ENCODE measurements at places on chromosomes 7 and 10.

DNA sequence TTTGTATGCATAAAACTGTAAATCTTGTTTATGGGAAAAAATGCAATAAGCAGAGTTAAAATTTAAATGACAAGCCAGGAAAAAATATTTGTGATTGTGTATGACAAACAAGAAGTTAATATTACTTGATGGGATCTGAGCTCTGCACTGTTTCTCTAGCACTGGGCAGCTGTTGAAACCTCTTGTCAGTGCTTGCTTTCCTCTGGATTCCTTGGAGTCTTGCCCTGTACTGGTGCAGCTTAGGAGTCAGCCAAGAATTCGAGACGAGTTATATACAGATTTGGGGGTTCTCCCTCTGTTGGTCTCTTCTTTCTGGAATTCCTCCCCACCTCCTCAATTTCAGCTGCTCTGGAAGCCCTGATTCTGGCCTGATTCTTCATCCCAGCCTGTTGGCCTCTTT, 24.3 kb upstream of the OPN4 start:
- no peak for DNase-seq

DNA sequence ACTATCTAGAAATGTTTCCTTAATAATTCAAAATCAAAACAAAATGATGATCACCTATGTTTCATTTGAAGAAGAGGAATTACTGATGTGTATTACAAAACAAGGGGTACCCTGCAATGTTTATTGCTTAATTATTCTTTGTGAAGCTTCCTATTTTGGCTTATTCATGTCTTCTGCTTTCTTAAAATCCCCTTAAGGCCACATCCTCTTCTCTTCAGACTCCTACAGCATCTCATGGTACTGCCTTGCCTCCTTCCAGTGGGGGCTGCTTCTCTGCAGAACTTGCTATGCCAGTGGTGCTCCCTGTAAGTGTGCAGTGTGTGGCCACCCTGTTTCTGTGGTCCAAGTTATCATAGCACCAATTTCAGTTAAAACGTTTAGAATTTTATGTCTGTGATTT, 35.0 kb downstream of the CCDC146 start:
- peak; percentile 8 for DNase-seq

GRCh38 chr10:129140921-129141885, 325.8 kb upstream of the MGMT start:
- DNase-seq, result no peak

DNA sequence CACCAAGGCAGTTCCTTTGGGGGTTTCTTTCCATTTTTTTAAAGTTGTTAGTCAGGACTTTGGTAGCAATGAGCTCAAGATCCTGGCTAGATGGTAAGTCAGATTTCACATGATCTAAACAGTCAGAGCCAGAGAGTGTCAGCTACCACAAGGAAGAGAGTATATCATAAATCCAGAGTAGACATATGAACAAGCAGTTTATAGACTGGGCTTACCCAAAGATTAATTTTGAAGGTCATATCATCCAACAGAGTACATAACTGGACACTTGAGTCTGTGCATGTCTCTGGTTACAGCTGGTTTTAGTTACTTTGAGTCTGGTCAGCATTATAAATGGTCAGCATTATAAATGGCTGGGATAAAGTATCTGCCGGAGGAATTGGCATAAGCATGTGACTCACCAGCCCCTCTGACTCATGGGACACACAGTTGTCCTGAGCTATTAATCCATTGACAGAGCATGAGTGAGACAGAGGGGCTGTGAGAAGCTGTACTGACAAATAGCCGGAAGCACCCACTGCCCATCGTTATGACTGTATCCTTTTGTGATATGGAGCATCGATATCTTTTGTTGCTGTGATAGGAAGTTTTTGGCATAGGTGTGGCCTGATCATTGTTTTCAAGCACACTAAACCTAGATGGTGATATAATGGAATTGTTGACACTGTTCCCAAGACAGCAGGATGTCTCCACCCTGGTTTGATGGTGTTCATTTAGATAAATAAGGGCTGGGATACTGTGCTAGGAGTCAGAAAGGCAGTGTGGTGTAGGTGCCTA, 19.3 kb downstream of the PPP1R3C start:
- no peak for DNase-seq

DNA sequence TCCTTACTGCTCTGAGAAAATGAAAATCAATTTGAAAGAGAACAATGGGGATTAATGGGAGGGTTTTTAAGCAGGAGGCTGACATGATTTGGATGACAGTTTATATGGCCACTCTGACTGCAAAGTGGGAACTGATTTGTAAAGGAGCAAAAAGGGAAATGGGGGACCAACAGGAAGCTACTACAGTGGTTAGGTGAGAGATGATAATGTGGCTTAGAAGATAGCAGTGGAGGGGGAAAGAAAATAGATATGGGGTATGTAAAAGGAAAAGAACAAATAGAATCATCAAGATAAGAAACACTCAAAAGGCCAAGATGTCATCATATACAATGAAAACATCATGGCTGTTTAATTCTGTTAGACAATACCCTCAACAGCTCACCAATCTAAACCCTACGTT, 177.5 kb downstream of the ANK3 start:
- DNase-seq, result no peak

DNA sequence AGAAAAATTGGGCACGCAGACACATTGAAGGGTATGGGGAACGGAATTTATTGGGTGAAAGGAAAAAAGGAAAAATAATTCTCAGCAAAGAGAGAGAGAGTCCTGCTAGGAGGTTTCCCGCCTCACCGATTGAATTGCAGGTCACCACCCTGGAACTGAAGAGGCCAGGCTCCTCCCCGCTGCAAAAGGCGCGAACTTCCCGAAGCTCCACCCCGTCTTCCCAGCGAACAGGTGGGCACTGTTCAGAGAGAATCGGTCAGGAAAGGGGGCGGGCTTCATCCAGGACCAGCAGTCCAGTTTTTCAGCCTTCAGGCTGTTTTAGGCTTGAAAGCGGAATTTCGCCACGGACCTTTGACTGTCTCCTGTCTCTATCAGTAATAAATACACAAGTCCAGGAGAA, 27.3 kb upstream of the CADPS2 start:
- DNase-seq, result no peak

DNA sequence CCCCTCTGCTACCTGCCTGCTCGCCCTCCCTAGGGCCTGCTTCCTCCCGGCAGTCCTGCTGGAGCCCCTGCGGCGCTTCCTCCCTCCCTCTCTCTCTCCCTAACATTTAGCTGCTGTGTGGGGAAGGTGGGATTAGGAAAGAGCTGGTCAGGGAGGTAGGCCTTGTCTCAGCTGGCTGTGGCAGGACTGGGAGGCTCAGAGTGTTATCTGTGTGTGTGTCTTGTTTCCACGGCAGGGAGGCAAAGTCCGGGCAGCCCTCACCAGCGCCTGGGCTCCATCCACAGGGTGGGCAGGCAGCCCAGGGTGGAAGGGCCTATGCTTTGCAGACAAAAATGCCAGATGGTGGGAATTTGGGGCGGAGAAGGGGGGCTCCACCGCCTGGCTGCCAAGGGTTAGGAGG, 105.7 kb downstream of the RPS24 start:
- no peak for DNase-seq

DNA sequence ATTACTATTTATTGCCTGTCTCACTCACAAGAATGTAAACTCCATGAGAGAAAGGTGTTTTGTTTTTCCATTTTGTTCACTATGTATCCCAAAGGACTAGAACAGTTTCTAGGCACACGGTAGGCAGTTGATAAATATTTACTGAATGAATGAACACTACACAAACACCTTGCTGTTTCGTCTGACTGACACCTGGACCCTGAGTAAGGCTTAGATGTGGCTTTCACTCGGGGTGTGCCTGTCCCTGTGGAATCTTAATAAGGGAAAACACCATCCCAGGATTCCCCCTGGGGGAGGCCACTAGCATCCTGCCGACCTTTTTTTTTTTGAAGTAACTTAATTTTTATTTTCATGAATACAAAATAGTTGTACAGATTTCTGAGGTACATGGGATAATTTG, 66.6 kb upstream of the STEAP1B start:
- DNase-seq, result no peak

DNA sequence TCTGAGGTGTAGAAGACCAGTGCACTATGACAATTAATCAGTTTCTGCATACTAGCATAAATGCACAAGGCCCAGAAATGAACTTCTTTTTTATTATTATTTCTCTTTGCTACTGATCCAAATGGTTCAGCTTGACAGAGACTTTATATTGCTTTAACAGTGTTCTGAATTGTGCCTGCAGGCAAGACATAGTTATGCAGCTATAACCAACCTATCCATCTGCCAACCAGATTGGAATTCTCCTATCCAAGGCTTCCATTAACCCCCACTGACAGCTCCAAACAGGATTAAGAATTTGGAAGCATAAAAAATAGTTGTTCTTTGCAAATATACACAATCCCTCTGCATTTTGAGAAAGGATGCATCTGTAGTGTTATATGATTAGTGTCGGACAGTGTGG, 98.2 kb downstream of the BTRC start:
- no peak for DNase-seq

DNA sequence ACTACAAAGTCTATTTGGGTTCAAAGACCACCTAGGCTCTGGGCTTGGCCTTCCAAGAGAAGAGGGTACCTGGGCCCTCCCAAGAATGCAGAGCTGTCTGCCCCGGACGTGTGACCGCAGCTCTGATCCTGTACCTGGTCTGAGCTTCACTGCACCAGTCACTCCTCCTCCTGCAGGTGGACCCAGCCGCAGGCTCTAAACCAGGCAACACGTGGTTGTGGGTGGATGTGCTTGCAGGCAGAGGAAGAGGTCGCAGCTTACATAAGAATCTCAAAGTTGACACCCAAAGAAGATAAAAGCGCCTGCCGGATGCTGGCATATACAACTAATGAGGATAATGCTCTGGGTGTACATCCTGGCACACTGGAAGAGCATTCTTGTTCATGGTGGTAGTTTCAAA, 9.4 kb upstream of the PFKP start:
- no peak for DNase-seq

- no peak for DNase-seq
Measured at GRCh38 chr10:124511205-124512039, 49.8 kb downstream of the LHPP start.

GRCh38 chr7:54864663-54865062, 105.7 kb upstream of the SEC61G start:
- DNase-seq, result no peak

GRCh38 chr10:62814756-62815380, 1.3 kb downstream of the EGR2 start:
- no peak for DNase-seq

GRCh38 chr10:89503151-89503550, 32.2 kb downstream of the SLC16A12 start:
- no peak for DNase-seq

DNA sequence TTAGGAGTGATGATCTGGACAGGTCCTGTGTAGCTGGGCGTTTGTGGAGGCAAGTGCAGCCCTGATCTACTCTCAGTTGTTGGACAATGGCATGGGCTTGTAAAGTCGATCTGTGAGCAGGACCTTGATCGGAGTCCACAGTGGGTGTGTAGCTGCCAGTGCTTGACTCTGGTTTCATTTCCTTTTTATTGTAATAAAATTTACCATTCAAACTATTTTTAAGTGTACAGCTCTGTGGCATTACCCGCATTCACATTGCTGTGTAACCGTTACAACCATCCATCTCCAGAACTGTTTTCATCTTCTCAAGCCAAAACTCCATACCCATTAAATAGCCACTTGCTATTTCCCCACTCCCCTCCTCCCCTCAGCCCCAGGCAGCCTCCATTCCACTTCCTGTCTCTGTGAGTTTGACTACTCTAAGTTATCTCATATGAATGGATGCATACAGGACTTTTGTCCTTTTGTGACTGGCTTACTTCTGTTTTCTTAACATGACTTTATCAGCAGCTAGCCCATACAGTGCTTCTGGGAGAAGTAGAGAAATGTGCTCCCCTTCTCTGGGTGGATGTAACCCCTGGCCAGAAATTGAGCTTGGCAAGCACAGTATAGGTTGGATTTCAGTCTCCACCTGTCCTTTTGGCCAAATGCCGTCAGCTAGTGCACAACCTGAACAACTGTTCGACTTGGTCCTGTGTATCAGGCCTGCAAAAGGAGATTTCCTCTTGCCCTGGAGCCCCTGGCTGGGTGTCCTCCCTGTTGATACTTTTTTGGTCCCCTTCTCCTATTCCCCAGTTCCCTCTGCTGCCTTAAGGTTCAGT, 180.0 kb downstream of the LRMDA start:
- DNase-seq, result no peak

DNA sequence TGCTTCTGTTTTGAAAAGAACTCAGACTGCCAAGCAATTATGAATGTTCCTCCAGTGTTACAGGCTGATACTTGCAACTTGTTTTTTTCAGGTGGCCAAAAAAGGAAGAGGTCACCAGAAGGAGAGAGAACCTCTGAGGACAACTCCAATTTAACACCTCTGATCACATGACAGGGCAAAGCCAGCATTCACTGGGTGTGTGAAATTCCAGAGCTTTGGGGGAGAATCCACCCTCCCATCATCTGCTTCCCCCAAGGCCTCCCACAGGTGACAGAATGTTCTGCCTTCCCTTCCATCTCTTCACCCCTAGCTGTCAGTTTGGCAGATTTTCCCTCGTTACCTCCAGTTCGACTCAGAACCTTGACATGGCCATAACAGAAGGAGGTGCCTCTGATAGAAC, 39.1 kb downstream of the GOT1 start:
- DNase-seq, result no peak

DNA sequence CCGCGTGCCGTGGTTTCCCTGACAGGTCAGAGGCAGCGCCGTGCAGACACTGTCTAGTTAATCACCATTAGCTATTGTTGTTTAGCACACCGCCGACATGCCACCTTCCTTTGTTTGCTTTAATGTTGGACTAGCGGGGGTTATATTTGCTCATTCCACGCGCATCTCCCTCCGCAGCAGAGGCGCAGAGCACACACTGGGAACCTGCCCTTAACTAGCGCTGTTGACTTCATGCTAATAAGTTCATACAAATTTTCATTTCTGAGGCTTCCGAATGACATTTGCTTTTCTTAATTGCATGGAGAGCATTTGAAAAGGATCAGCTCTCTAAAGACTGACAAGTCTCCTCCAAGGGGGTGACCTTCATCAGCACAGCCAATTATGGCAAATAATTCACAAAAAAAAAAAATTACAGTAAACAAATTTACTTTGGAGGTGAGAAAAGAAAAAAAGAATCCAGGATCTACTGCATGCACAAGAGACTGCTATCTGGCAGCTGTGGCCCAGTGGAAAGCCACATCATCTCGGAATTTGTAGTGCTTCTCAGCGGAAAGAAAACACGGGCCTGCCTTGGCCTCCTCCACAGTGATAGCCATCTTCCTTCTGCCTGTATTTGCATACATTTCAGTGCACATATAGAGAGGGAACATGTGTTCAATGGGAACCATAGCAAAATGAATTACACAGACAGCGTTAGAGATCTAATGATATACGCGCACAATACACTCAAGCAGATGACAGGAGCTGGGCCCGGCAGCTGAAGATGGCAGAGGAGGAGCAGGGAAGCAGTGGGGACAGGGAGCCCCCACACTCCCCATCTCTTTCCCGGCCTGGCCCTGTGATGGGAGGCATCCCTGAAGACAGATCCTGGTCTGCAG, 94.2 kb downstream of the EBF3 start:
- no peak for DNase-seq

Measured in CD4-positive, alpha-beta T cell treated with Interleukin-4 for 1 hour (primary cell).